ENCODE measurements at places on chromosomes 7 and 10.

GRCh38 chr7:105112440-105113418 is 98.7 kb downstream of the KMT2E start:
- no peak for DNase-seq

DNA sequence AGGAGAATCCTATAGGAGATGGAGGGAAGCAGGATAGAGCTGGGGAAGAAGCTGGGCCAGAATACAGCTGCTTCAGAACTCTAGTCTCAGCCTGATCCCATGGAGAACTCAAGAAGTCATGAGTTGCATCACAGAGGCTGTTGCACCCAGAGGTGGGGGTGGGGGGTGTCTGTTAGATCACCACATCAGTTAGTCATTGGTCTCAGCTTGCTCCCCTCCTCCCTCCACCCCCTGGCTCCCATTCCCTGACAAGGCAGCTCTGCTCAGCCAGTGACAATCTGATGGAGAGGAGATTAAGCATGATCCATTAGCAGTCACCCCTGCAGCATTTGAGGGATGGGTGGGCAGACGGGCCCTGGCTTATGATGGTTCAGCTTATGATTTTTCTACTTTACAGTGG is 58.4 kb upstream of the FGL2 start:
- no peak for DNase-seq

DNA sequence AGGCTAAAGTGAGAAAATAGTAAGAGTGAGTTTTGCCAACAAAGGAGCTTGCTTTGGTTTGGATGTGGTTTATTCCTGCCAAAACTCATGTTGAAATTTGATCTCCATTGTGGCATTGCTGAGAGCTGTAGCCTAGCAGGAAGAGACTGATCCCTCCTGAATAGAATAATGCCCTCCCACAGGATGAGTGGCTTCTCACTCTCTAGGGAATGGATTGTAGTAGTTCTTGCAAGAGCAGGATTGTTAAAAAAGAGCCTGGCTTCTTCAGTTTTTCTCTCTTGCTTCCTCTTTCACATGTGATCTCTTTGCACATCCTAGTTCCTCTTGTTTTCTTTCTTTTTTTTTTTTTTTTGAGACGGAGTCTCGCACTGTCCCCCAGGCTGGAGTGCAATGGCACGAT is 34.4 kb downstream of the ASAH2 start:
- no peak for DNase-seq

DNA sequence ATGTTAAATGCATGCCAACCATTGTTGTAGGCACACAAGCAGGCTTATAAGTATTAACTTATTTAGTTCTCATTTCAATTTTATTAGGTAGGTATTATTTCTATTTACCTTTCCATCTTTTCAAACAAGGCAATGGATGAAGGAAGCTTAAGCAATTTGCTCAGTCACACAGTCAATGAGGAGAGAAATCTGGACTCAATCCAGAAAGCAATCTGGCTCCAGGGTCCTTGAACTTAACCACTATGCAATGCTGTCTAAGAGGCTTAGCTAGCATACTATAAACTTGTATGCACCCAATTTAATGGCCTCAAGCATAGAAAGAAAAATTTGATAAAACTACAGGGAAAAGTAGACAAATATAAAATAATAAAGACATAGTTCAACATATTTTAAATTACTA is 88.6 kb downstream of the VWDE start:
- DNase-seq: no peak

DNA sequence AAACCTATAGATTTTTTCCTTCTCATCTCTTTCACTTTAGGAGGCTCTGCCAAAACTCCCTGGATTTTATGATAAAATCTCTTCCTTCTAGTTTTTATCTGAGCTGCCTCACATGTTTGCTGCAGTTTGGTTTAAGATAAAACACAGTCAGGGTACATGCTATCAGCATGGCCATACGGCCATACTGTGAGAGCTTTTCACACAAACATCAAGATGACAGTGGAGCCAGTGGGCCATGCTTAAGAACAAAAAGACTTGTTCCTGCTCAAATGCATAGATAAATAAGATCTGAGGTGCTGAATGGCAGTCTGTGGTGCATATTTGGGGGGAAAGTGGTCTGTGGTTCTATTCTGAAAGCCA is 91.0 kb downstream of the ELMO1 start:
- DNase-seq: no peak

DNA sequence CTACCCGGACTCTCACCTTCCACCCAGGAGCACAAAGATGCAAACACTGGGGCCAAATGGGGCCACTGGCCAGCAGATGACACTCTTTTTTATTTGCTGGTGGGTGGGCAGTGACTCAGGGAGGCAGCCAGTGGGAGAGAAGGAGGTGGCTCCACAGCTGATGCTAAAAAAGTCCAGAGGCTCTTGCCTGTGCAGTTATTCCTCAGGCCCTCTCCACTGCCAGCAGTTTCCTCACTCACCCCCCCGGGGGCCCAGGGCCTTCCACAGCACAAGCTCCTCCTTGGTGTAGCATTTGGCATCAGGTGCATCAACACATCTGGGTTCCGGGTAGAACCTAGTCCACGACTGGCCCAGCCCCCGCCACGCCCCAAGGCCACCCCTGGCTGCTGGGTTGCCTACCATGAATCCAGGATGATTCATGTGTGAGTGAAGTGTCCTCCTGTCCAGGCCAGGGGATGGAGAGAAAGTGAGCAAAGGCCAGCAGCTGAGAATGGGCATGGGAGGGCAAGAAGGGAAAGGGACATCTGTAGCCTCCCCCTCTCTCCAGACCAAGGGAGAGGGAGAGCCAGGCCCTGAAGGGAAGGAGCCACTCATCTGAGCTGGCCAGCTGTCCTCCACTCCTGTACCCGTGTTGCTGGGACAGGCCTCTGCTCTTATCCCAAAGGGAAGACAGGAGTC is 1.7 kb upstream of the KCNH2 start:
- no peak for DNase-seq

DNA sequence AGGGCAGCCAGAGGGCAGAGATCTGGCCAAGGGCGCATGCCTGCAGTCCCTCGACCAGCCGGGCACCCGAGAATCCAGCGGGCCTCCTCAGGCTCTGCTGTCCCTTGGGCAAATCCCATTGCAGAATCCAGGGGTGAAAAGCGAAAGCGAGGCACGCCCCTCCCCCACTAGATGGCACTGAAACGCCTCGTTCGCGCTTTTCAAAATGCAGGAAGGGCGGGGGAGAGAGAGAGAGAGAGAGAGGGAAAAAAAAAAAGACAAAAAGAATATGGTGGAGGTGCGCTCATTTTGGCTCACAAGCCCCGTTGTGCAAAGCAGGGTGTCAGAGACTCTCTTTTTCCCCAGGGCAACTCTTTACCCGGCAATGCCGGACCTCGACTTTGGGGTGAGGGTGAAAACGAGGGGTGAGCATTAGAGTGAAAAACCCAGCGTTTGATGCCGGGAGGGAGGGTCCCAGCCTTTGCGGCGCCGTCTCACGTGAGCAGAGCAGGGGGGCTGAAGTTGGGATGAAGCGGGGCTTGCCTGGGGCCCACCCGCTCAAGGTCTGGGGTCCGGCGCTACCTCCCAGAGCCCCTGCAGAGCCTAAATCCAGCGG is 2.5 kb upstream of the TMEM178B start:
- peak; percentile 39 for DNase-seq

GRCh38 chr10:73083221-73083620 is 13.4 kb downstream of the P4HA1 start:
- DNase-seq: no peak

- DNase-seq: no peak
Observed at GRCh38 chr7:26192485-26193087, 8.0 kb downstream of the HNRNPA2B1 start.

DNA sequence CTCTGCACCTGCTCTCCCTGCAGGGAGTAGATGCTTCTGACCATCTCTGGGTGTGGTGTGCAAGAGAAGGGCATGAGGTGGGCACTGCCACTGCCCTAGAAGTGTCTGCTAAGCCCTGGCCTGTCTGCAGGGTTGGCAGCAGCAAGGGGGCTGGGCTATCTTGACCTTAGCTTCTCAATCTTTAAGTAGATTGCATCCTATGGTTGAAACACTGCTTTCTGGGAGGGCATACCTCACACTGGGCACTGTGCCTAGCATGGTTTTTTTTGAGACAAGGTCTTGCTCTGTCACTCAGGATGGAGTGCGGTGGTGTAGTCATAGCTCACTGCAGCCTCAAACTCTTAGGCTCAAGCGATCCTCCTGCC is 54.9 kb downstream of the CLIP2 start:
- no peak for DNase-seq

DNA sequence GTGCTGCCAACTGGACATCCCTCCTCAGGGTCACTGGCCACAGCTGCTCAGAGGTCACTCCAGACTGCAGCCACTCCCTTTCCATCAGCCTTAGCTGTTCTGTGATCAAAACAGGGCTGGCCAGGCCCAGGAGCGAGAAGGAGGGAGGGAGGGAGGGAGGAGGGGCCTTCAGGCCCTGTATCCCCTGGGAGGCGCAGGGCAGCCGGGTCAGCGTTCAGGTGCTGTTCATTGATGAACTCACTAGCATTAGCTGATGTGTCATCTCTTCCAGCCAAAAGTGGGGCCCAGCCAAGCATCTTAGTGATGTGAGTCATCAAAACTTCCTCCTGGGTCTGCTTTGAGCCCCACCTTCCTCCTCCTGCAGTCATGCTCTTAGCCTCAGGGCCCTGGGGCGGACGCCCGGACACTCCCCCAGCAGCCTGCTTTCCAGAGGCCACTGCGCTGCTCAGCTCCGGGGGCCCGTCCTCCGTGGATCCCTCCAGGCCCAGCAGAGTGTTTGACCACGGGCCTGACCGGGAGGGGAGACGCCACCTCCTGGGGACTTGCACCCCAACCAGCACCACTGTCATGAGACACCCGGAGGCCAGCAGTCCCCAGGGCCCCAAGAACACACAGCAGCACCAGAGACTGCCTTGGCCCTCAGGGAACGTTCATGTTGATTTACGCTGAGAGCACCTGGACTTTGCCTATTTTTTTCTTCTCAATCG is 149.2 kb downstream of the PRKAG2 start:
- peak; percentile 58 for DNase-seq

DNA sequence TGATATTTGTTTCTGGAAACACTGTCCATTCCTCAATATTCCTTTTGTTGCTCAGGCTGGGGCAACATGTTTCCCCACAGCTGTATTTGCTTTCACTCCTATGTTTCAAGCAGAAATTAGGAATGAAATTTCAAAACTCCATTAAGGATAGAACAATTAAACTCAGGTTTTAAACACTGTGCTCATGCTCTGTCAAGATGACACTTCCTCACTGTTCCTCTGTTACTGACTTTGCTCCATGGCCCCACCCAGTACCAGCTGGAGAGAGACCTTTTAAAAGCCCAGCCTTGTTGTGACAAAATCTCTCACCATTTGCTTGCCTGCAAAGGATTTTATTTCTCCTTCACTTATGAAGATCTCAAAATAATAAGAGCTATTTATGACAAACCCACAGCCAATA is 197.4 kb downstream of the ELMO1 start:
- DNase-seq: no peak

- DNase-seq: no peak
Observed at GRCh38 chr10:131726967-131727366, 173.8 kb upstream of the PPP2R2D start.

DNA sequence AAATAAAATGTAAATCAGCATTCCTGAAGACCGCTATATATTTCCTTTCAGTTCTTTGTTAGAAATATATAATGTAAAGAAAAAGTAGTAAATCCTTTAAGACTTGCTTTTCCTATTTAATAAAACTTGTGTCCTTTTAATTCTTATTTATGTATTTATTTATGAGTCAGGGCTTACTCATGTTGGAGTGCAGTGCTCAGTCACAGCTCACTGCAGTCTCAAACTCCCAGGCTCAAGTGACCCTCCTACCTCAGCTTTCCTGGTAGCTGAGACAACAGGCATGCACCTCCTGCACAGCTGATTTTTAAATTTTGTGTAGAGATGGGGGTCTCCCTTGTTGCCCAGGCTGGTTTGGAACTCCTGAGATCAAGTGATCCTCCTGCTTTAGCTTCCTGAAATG is 724.5 kb downstream of the ANKRD7 start:
- no peak for DNase-seq

- no peak for DNase-seq
Observed at GRCh38 chr7:139570119-139570518, 46.6 kb downstream of the CLEC2L start.

GRCh38 chr7:104536956-104537355 is 208.6 kb downstream of the LHFPL3 start:
- no peak for DNase-seq

GRCh38 chr7:149261316-149261828 is 624 bp upstream of the ZNF783 start:
- DNase-seq: no peak

- DNase-seq: no peak
Observed at GRCh38 chr7:1260244-1260635, 27.6 kb downstream of the UNCX start.

DNA sequence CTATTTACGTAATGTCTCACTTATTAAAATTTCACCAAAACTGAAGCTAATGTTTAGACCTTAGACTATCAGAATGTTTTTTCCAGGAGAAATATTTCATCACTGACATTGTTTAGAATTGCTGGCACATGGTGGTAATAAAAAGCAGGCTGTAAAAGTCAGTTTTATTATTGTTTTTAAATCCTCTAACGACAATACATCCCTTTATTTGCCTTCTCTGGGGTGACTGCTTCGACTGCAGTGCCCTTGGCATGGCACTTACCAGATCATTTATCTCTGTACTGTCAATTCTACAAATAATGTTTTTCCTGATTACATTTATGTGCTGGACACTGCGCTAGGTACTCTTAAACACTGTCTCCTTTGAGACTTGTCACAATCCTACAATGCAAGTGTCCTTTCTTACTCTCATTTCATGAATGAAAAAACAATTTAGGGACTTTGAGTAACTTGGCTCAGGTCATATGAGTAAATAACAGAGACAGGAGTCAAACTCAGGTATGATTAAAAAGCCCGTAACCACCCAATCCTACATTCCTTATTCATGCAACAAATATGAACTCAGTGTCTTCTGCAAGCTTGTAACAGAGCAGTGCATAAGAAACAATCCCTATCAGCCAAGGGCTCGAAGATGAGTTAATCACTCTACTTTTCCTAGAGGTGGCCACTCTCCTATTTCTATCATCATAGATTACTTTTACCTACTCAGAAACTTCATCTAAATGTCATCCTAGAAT is 5.6 kb upstream of the ING3 start:
- DNase-seq: peak; percentile 9

DNA sequence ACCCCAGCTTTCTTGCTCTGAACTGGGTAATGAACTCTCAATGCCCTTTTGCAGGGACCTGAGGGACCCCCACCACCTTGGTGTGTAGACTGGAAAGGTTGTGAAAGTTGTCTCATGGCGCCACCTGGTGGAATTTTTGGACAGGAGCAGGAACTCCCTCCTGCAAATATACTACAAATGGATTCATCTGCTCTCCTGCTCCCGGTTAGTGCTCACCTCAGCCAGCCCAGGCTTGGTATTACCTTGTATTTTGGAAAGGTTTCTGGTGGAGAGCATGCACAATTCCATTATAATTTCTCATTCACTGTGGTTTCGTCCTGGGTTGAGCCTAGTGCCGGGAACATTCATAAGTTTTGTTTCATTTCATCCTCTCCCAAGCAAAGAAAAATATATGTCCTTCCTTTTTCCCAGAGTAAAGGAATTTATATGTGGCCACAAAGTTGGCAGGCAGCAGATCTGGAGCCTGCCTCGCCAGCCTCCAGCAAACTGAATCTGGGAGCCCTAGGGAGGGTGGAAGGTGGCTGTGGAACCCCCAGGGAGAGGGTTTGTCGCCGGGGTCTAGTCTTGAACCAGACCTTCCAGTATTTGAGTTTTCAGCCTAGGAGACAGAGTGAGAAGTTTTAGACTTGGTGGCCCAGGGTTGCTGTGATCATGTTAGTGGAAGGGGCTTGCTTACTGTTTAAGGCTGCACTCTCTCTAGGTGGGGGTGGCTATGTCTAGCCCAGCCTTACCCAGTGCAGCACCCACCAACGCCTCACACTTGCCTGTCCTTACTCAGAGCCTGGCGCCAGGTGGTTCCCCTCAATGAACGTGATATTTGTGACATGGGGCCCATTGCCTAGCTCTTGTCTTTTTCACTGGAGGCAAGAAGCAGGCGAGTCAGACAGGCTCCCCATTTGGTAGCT is 9.5 kb downstream of the FAM241B start:
- peak; percentile 69 for DNase-seq
